ENCODE measurements at places on chromosomes 5 and 9.
A peak's percentile ranks its signal among the peaks of the same experiment; 100 is the strongest.

DNA sequence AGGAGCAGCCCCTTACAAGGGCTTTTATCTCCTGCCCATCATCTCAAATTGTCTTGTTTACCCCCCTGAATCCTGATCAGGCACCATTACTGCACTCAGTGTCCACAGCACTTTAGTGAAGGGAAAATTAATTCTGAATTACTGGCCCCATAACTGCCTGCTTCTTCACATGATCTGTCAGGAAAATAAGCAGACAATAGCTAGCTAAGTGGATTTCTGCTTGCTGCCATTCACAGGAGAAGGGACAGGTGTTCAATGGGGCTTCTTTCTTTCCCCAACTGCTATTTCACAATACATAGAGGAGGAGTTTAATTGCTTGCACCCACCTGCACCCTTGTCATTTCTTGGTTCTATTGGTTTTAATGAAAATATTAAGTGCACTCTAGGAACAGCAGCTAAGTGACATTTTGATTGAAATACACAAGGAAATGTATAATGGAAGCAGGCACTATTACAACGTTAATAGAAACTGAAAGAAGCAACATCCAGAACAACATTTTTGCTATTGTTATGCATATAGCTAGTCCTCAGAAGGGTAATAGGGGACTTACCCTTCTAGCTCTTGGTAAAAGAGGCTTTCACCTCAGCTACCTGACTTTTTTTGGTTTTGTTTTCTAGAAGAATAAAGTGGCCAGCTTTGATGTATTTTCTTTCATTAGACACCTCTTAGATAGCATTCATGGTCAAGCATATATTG lies 599.3 kb upstream of the TLE4 start:
- DNase-seq, result no peak

GRCh38 chr5:150153957-150154617 lies 1.6 kb downstream of the PDGFRB start:
- peak; percentile 93 for DNase-seq

DNA sequence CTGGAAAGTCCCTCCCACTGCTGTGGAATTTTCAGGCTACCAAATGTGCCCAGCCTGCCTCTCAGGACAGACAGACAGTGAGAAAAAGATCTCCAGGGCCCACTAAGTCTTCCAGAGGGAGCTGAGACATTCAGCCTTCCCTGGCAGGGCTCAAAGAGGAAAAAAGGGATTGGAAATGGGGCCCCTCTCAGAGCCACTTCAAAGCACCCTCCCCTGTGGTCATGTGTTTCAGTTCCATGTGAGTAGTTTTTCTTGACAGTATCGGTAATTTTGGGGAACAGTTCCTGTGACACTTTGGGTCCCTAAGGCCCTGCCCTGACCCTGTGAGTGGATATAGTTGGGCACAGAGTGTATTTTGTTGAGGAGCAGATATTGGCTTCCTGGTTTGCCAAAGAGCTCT lies 25.0 kb downstream of the LARP1 start:
- no peak for DNase-seq

DNA sequence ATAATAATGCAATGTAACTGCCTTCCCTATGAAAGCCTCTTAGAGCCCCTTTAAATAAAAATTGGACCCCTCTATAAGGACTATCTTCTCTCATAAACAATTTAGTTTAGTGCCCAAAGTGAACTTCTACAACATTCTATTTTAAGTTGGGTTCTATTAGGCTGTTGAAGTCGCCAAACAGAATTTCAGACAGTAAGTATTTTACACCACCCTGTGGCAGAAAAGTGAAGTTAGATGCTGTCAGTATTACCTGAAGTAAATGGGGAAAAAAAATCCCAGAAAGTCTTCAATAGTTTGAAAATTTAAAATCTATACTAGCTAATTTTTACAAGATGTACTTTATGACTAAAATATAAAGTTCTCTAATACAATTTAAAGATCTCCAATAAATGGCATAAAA lies 29.5 kb downstream of the CAAP1 start:
- peak; percentile 22 for DNase-seq

DNA sequence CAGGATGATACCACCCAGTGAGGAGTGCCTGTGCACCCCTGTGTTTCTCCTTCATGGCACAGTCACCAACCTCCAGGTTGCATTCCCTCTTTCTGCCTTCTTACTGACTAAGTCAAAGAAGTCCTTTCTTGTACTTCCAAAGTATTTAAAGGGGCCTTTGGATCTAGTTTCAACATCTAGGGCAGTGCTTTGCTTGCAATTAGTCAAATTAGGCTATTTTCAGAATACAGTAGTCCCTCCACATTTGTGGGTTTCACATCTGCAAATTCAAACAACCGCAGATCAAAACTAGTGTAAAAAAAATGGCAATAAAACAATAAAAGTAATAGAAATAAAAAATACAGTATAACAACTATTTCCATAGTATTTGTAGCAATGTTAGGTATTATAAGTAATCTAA lies 333.9 kb upstream of the SEMA6A start:
- DNase-seq, result no peak

DNA sequence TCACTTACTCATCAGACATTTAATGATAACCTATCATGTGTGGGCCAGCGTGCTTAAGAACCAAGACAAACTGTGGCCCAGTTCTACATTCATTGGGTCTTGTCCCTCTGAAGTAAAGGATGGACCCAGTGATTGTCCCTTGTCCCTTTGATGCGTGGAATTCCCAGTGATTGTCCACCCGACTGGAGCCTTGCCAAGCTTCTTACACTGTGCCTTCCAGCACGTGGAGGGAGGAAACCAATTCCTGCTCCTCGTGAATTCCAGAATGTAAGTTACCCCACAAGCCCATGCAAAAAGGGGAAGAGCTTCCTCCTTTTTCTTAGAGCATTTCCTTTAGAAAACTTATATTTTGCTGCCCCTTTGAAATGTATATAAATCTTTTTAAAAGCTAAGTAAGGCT lies 7.9 kb downstream of the CKMT2 start:
- DNase-seq, result no peak

DNA sequence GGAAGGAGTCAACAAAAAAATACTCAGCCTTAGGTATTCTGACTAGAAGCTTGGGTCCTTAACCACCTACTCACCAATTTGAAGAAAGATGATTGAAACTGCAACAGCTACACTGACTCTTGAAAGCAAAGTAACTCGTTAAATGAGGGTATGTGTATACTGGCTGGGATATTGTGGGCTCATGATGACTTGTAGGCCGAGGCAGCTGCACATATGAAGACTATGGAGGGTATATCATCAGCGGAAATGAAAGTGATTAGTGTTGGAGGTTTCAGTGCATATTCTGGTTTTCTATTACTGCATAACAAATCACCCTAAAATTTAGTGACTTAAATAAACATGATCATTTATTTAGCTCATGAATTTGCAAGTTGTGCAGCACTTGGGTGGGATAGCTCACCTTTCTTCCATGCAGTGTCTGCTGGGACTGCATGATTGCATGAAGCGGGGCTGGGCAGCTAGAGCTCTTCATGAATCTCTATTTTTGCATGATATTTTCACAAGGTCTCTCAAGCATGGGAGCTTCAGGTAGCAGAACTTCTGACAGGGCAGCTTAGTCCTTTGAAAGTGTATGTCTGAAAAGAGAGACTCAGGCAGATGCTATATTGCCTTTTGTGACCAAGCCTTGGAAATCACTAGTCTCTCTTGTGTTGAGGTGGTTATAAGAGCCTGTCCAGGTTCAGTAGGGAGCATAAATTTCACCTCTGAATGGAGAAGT lies 96.1 kb upstream of the CDKN2B start:
- no peak for DNase-seq

DNA sequence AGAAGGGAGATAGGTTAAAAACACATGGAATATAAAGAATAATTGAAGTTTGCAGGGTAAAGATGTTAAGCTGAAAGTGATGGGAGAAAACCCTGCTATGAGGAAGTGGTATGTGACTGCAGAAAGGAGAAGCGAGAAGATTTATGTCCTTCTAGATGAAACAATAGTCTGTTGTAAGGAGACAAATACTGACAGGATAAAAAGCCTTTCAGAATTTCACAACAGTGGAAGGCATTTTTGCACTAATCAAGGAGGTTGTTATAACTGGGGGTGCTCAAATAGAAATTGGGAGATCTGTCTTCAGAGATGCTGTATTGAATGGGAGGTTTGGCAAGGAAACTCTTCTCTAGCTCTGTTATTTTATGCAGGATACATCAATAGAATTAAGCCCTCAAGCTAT lies 69.6 kb downstream of the NMUR2 start:
- DNase-seq, result no peak

GRCh38 chr5:52822437-52822836 lies 34.7 kb downstream of the ITGA1 start:
- no peak for DNase-seq

- peak; percentile 75 for DNase-seq
Observed at GRCh38 chr9:13707612-13708576, 428.4 kb upstream of the MPDZ start.

DNA sequence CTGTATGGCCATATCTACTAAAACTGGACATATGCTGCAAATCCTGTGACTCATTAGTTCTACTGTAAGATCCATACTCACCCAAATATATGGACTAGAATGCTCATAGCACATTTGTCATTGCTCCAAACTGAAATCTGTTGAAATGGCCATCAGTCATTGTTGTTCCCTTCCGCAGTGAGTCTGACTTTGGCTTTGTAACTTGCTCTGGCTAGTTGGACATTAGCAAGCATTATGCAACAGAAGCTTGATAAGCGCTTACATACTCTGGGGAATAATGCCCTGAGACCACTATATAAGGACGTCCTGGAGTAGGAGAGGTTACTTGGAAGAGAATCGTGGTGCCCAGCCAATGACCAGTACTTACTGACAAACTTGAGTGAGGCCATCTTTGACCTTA lies 9.0 kb downstream of the KIAA1958 start:
- no peak for DNase-seq

DNA sequence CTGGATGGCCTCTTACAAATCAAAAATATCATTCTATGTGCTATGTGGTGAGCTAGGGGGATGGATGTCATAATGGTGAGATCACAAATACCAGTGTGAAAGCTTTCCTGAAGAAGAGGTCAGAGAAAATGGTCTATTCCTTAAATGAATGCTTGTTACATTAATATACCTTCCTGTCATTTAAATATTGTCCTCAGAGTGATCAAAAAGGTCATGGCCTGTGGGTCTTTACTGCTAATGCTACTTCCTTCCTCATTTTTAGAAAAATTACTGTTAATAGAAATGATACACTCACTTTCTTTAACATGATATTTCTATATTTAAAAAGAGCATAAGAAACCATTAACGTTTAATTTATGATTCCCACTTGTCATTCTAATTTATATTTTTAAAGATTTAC lies 9.7 kb downstream of the OMD start:
- DNase-seq, result no peak

- DNase-seq, result peak; percentile 24
Observed at GRCh38 chr5:98825582-98826375, 52.3 kb downstream of the RGMB start.

DNA sequence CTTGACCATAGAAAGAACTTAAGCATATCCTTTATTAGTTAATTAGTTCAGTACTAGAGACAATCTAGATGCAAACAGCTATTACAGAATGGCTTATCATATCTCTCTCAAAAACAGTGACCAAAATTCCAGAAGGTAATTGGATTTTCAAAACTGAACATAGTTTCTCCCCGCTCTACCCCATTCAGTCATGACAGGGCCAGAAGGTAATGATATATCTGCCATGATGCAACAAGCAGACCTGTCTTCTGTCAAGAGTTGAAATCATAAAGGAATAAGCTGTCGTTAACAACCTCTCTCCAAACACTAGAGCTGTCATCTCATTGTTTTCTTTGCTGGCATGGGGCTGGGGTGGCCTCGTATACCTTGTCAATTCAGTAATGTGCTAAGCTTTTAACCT lies 200.5 kb upstream of the POU5F2 start:
- no peak for DNase-seq

- no peak for DNase-seq
Observed at GRCh38 chr5:74491586-74491985, 148.9 kb downstream of the ENC1 start.

GRCh38 chr9:129335464-129336129 lies 157.5 kb upstream of the IER5L start:
- no peak for DNase-seq

GRCh38 chr5:75113354-75114113 lies 61.2 kb upstream of the GCNT4 start:
- DNase-seq, result no peak

GRCh38 chr9:34518110-34518616 lies 4.6 kb downstream of the ENHO start:
- no peak for DNase-seq

- DNase-seq, result no peak
Observed at GRCh38 chr9:3897631-3898030, 371.8 kb upstream of the RFX3 start.

DNA sequence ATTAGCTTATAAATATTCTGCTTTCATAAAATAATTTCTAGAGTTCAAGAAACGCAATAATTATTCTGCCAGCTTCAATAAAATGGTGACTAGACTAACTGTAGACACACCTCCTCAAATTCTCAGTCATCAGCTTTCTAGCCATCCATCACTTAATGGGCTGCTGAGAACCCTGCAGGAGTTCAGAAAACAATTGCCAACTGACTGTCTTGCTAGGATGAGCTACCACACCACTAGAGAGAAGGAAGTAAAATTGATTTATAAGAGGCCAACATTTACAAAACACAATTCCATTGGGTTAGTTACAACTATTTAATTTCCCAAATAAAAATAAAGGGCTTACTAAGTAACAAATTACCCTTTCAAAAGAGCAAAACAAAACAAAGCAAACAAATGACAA lies 126.5 kb upstream of the PAPPA start:
- peak; percentile 33 for DNase-seq

DNA sequence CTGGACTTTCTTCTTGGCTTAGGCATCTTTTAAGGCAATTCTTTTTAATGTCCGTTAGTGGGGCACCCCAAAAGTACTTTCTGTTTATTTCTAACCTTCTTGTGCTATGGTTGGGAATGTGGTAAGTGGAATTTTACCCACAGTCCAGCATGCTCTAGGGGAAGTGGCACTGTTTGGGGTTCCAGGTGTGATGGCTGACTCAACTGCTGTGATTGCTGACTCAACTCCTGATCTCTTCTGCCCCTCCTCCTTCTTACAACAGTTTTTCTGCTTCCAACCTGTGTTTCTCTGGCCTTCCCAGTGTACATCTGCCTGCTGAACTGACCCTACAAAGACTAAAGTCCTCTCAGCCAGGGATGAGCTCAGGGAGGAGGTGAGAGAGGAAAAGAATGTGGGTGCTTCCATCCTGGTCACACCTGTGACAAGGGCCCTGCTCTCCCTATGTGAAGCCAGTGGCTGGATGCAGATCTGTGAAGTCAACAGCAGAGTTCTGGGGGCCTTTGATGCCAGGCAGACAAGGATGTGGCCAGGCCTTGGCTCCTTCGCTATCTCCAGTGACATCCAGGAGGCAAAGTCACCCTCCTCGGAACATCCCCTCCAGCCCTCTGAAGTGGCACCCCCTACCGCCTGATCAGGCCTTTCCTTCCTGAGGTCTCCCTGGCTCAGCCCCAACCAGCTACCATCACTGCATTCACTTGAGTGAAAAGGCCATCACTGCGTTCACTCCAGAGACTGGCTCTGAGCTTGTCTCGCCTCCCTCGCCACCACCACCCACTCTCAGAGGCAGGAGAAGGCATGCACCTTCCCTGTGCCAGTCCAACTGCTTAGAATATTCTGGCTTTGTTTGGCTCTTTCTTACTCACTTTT lies 72.2 kb downstream of the C5orf15 start:
- no peak for DNase-seq

Data from mesenchymal stem cell (in vitro differentiated cells and primary cell).